ENCODE measurements at places on chromosomes 2 and 18.
A peak's percentile ranks its signal among the peaks of the same experiment; 100 is the strongest.

DNA sequence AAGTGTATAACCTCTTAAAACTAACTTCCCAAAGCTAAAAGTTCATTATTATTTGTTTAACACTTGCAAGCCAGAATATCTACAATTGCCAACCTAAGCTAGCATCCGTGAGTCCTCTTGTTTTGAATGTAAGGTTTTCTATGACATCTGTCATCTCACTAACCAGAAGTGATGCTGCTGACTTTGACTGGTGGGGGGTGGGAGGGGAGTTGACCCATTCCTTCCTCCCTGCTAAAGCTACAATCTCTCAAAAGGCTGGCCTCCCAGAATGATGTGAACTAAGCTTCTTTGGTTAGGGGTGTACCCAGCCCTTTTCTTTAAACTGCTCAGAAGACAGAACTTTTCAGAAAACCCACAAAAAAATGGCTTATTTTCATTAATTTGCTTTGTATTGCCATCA is 280.6 kb downstream of the ZEB2 start:
- DNase-seq: no peak

- no peak for DNase-seq
These were observed 34.0 kb downstream of the UXS1 start for GRCh38 chr2:106159866-106160785.

DNA sequence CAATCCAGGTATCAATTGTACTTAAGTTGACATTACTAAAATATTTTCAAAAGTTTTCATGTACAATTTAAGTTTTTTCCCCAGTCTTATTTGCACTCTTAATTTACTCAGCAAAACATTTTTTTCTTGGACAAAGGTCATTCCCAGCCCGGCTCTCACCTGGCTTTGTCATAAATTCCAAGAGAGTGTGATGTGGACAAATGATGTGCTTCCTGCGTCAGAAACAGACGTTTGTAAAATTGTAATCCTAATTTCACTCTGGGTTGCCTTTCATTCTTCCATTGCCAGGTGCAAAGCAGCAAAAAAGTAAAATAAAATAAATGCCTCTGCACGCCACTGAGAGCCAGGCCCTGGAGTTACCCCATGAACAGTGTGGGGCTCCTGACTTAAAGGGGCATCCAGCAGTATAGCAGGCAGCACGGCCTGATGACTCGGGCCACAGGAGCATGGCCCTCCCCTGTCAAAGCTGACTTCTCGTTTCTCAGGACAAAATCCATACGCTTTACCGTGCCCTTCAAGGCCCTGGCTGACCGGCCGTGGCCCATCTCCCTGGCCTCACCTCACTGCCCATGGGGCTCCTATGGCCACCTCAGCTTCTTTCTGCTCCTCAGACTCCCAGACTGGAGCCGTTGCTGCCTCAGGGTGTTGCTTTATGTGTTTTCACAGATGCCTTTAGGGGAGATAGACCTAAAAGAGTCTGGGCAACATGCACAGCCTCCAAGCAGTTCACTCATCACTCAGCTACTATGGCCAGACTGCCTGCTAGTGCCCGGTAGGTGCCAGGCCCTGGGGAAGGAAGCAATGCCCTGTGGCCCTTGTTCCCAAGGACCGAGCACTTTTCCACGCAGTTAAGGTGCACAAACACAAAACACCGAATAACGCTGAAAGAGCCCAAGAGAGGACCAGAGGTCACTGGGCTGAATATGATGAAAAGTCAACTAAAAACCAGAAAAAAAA is 7.6 kb upstream of the TMEM185B start:
- DNase-seq: no peak

DNA sequence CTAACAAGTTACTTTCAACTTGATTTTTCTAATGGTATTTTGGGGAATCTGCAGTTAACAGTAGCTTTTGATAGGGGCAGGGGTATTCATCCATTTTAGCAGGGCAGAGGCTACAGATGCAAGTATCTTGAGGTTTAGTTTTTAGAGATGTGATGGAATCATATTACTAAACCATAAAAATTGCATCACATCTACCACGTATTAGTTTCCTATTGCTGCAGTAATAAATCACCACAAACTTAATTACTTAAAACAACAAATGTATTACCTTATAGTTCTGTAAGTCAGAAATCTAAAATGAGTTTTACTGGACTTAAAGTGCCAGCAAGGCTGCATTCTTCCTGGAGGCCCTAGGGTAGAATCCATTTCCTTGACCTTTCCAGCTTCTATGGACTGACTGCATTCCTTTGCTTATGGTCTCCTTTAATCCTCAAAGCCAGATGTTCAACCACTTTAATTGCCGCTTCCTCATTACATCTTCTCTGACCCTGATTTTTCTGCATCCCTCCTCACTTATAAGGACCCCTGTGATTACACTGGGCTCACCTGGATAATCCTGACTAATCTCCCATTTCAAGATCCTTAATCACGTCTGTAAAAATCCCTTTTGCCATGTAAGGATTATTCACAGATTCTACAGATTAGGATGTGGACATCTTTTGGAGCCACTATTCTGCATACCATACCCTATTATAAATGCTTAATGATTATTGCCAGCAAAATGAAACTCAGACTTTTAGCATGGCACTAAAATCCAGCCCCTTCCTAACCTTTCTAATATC is 21.9 kb upstream of the EXOC6B start:
- no peak for DNase-seq

- no peak for DNase-seq
These were observed 42.6 kb upstream of the PDCL3 start for GRCh38 chr2:100520224-100520623.

DNA sequence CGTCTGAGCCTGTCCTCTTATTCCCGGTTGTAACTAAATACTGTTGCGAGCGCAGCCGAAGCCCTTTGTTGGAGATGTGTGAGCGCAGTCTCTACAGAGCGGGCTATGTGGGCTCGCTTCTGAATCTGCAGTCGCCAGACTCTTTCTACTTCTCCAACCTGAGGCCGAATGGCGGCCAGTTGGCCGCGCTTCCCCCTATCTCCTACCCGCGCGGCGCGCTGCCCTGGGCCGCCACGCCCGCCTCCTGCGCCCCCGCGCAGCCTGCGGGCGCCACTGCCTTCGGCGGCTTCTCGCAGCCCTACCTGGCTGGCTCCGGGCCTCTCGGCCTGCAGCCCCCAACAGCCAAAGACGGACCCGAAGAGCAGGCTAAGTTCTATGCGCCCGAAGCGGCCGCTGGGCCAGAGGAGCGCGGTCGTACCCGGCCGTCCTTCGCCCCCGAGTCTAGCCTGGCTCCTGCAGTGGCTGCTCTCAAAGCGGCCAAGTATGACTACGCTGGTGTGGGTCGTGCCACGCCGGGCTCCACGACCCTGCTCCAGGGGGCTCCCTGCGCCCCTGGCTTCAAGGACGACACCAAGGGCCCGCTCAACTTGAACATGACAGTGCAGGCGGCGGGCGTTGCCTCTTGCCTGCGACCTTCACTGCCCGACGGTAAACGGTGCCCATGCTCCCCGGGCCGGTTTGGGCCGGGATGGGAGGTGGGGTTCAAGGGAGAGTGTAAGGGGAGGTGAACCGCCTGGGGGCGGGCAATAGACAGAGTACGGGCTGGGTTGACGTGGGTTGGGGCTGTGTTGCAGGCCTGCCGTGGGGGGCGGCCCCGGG is at the start of gene HOXD12:
TSS of gene HOXD12 (plus strand) at position 68 of the 819 bp plus-strand sequence. CDS start at position 75, 7 bp downstream.
- DNase-seq: no peak

DNA sequence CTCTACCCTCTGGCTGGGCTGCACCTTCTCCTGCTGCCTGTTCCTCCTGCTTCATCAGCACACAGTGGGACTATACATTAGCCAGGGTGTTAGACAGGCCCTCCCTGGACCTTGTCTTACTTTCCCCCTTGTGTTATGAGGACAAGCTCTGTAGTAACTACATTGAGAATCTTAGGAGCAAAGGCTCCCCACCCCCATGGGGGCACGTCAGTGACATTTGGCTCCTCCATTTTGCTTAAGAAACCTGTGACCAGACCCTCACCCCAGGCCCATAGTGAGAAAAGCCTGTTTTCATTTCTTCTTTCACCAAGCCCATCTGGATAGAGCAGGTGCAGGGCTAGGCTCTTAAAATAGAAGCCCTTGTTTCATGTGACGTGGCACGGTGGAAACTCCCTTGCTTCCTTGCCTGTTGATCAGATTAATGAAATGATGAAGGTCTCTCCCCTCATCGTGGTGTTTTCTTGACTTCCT is 146.7 kb downstream of the RPIA start:
- DNase-seq: no peak

DNA sequence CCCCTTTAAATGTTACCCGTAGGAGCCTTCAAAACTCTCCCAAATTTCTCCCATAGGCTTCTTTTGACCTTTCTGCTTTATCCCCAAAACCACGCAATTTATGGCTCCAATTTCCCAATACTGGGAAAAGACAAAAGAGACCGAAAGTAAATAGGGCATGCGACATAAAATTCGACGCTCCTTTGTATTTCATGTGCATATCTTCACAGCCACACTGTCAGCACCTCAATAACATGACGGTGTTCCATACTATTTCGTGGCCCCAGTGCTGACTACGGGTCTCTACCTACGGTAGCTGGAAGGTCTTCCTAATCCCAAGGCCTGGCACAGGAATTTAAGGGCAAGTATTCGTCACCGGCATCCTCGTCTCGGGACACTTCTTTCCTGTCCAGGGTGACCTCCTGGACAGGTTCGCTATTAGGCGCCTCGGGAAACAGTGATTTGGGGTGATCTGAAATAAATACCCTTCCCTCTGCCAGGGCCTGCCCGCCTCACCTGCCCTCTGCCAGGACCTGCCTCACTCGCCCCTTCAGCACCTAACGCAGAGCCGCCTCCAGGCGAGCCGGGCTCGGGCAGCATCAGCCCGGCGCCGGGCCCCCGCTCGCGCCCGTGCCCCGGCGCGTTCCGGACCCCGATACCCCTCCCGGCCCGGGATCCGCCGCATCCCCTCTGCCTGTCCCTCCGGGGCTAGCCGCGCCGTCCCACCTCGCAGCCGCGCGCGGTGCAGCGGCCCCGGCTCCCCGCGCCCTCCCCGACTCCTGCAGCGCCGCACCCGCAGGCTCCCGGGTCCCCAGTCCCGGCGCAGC is 680 bp downstream of the DTNB start:
- DNase-seq: peak; percentile 68

GRCh38 chr2:29902356-29902755 is 19.0 kb downstream of the ALK start:
- no peak for DNase-seq

DNA sequence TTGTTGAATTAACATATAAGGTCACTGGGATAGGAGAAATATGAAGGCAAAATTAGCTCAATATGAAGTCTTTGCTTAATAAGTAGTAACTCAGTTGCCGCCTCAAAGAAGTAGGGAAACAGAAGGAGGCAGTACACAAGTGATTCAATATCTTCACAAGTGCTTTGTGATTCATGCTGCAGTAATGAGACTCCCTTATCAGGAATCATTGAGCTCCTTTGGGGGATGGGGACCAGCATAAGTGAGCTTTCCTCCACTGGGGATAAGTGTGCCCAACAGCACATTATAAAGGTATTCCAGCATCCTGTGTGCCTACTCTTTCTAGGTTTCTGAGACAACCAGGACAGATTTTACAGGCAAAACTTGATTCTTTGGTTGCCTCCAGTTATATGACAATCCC is 323.4 kb upstream of the UBE2E3 start:
- DNase-seq: no peak
